ENCODE measurements at places on chromosomes 12 and 14.

GRCh38 chr12:28088566-28089272 lies 101.5 kb upstream of the CCDC91 start:
- no peak for DNase-seq

DNA sequence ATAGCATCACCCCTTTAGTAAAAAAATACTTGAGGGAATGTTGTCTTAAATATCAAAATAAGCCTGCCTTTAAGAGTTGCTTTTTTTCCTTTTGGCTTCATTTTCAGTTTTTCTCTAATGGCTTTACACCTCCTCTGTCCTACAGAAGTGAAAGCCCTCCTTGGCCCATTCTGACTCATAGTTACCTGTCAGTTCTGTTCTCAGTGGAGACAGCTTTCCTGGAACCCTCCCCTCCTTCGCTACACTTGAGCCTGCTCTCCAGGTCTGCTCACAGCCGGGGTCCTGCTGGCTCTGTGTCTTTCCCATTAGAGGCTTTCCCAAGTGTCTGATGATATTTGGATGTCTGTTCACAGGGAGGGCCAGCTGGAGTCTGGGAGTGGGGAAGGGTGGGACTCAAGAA lies 84.0 kb downstream of the PELI2 start:
- no peak for DNase-seq

DNA sequence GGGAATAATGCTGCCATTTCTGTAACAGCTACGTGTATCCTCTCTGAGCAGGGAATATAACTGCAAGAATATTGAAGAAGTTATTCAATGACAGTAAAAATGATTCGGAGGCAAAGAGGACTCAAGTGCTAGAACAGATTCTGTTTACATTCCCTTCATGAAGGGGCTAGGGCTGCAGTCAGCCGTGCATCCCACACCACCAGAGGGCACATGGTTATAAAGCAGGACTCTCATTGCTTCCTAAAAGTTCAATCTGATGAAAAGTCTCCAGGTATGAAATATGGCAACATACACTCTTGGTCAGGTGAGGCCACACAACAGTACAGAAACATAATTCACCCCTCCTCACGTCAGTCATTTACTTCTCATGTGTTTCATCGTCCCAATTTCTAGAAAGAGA lies 34.0 kb downstream of the TCHP start:
- no peak for DNase-seq

DNA sequence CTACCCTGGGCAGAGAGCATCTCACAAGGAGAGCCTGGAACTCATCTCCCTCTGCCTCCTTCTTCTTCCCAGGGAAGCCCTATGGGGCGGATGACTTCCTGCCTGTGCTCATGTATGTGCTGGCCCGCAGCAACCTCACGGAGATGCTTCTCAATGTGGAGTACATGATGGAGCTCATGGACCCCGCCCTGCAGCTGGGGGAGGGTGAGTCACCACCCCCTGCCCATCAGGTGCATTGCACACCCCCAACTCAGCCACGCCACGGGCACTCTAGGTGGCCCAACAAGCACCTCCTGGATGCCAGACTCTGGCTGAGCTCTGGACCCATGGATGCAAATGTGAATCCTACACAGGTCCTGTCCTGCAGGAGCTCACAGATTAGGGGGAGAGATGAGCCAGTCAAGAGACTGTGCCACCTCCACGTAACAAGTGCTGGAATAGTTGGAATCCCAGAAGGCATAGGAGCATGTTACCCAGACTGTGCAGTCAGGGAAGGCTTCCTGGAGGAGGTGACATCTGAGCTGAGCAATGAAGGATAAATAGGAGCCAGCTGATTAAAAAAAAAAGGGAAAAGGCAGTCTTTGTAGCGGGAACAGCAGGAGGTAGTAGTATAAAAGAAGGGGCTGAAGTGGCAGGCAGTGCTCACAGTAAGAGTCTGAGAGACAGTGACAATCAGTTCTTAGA lies 71.9 kb downstream of the LGMN start:
- no peak for DNase-seq

DNA sequence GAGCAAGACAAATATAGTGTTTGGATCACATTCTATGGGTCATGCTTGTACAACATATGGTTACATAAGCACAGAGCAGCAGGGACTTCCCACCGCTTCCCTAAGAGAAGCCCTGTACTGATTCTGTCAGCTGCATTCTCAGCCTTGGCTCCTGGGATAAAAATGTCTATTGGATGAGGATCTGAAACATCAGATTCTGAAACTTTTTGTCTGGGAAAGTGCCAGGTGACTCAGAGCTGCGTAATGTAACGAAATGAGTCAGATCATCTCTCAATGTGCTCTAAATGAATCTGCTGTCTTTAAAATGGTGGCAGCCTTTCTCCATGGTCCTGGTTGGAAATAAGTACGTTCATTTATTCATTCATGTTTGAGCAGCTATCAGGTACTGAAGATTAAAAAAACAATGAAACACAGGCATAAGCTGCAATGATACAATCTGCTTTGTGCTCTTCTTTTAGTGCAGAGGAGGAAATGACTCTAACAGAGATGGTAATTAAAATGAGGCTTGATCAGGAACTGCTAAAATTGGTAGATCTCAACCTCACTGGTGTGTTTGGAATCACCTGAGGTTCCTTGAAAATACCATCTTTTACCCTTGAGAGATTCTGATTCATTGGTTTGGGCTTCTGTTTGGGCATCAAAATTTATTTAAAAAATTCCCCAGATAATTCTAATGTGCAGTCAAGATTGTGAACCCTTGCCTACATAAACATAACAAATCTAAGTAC lies 99.1 kb upstream of the NAP1L1 start:
- peak; percentile 5 for DNase-seq

- peak; percentile 34 for DNase-seq
These were observed 12.9 kb downstream of the DGLUCY start for GRCh38 chr14:91126761-91127160.

- no peak for DNase-seq
These were observed 77.4 kb downstream of the RIN3 start for GRCh38 chr14:92590941-92591340.

DNA sequence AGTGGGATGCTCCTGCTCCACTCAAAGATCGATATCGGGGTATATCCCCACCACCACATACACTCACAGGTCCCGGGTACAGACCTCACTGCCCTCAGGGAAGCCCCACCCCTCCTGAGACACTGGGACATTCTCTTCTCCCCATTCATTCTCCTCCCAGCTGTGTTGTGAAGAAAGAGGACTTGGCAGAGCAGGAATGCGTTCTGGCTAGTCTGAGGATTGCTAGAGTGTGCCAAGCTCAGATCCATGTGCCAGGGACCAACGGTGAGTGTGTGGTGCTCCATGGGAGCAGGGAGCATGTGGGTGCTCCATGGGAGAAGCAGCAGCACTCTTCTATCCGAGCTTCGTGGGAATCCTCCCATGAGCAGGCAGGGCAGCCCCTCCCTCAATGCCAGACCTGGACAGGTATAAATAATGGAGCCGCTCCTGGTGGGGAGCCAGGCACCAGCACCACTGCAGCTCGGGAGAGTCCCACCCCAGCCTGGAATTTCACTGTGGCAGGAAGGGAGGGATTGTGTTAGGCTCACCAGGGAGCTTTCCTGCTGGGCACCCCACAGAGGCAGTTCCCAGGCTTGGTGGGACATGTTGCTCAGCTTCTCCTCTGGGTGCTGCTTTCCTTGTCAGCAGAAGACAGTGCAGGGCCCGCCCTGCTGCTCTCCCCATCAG lies 2.3 kb upstream of the KRT5 start:
- DNase-seq, result no peak

GRCh38 chr14:55773312-55773711 lies 193.3 kb downstream of the KTN1 start:
- DNase-seq, result no peak

DNA sequence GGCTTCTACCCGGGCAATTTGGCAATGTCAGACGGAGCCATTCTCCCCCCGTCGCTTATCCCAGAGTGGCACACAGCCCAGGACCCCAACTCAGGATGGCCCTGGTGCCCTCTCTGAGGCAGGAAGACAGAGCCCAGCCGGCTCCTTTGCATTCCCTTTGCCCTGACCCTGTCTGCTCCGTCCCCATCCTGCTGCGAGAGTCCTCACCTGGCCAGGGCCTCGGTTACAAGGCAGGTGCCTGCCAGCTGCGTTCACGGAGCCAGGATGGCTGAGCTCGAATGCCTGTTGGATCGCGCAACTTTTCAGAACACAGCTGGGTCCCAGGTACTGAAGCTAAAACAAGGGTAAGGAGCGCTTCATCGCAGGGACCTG lies 18.6 kb downstream of the LRTM2 start:
- no peak for DNase-seq

DNA sequence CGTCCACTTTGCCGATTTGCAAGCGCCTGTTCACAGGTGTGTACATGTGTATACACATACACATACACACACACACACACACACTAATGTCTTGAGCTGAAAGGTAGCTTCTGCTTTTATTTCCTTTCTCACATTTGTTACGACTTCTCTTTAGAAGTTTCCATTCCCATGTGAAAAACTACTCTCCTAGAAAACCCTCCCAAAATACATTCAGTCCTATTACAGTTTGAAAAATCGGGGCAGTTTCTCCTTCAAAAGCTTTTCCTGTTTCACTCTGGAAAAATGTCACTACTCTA lies 3.9 kb downstream of the BLTP3B start:
- no peak for DNase-seq

DNA sequence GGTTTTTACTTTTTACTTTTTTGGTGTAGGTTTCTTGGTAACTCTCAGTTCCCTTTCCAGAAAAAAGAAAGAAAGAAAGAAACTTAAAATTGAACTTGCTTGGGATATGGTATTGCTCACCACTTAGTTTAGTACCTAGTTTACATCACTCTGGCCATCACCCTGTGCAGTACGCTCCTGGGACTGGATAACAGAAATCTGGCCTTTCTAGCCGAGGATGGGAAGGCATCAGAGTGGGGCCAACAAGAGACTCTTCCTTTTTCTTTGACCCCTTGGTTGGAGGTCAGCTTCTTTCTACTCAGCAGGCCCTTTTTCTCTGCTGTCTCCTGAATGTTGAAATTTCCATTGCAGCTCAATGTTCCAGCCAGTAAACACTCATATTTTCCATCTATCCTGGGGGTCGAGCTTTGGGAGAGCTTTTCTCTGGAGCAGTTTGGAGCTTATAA lies 156.6 kb downstream of the TGFB3 start:
- no peak for DNase-seq

GRCh38 chr14:73644531-73645247 lies at the start of gene DNAL1:
DNAL1 (plus strand) TSS chr14:73644986; CDS start chr14:73645040, 54 bp downstream.
- peak; percentile 87 for DNase-seq

DNA sequence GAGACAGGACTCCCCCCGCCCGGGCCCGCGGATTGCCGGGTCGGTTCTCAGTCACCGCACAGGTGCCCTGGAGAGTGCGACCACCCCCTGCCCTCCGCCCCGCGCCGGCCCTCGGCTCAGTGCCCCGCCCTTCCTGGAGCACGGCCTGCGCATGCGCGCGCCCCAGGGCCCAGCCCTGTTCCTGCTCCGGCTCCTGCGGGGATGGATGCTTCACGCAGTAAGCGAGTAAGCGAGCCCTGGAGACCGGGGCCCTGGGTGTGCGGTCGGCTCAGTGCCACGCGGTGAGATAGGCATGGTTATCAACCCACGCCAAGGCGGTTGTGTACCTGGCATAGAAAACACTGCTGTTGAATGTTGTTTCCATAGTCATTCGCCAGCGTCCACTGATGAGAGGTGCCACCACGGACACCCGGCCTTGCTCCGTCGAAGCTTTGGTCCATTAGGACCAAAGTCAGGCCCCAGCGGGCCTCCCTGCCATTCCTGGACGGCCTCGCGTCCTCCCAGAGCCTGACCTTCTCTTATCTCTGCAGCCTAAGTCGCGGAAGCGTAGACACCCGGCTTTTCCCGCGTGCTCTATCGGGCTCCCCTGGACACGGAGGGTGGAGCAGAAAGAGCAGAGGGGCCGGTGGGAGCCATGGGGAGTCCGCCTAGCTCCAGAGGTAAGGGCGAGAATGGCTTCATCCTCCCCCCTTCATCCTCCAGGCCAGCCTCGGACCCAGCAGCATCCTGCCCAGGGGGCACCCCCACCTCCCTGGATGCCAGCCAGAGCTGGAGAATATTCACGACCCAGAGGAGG lies 90.6 kb downstream of the PAPOLA start:
- peak; percentile 5 for DNase-seq

- no peak for DNase-seq
These were observed 80.0 kb upstream of the RGS6 start for GRCh38 chr14:71852181-71852580.

Data from globus pallidus (tissue), 1 donor.